RPMI8226 (cell line): ENCODE measurements at places on chromosomes 4 and X.

DNA sequence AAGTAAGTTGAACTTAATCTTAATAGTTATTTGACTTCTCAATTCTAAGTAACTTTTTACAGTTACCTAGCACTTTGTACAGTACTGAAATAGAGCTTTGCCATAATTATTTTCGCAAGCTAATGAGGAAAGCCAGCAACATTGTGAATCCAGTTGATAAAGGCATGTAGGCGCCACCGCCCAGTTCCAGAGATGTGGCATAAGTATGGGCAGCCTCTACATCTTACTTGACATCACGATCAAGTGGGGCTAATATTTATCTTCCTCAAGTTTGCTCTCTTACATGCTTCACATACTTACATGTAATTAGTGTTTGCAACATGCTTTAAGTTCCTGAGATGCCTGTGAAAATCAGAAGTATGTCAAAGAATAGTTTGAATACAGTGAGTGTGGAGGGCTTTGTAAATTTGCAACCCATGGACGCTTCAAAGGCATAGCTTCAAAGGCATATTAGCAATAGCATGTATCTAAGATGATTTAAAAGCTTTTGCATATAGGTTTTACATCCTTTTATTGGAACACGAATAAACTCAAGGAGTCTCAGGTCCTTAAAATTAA is 34.9 kb upstream of the VCX3B start:
- no peak for DNase-seq

GRCh38 chr4:128006592-128006991 is 41.4 kb downstream of the ABHD18 start:
- no peak for DNase-seq

DNA sequence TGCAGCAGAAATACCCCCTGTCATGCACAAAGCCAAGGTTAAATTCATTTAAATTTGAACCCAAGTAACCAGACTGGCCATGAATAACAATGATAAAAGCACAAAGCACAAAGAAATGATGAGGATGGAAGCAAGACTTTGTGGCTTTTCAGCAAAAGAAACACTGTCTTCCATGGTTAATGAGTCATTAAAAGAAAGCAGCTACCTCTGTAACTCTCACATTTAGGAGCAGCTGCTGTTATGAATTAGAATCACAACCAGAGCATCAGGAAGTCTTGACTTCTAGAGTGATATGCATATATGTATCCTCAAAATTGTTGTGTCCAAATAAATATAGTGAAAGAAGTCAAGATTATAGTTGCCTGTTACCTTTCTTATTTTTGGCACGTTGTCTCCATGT is 70.7 kb upstream of the RPS6KA6 start:
- no peak for DNase-seq

DNA sequence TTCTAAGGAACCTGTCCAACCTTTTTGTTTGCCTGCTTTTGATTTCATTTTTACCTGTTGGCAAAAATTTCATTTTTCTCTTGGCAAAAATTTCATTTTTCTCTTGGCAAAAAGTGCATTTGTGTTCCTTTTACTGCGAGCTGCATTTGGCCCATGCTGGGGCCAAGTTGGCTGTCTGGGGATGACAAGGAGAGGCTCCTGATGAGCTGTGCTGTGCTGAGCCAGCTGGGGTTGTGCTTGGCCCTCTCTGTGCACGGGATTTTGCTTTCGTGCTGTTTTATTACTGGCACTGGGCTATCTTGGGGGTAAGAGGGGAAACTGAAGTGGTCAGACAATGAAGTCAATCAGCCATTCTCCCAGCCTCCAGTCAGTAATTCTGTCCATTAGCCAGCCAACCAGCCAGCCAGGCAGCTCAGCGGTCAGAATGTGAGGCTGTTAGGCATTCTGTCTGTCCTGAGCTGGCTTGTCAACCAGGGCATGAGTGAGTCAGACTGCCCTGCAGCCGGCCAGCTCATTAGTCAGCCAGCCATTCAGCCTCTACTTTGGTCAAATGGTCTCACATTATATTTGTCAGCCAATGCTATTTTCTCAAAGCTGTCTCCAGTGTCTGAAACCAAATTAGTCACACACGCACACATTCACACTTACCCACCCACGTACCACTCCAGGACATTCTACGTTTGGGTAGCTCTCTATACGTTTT is 56.9 kb upstream of the PRPS1 start:
- DNase-seq = no peak

DNA sequence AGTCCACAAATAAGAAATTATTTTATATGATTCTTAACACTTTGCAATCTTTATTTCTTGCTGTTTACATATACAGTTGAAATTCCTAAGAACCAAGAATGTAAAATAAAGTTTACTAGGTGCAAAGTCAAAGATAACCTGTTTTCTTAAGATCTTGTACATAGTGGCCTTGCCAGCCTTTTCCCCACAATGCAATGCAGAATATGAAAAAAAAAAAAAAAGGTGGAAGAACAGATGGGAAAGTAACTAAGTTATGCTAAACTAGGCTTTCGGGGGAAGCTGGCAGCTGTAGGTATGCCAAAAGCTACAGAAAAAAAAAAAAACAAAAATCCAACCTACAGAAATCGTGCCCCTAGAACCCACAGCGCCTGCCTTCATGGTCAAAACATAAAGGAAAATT is 1588.4 kb downstream of the STIM2 start:
- DNase-seq = no peak

DNA sequence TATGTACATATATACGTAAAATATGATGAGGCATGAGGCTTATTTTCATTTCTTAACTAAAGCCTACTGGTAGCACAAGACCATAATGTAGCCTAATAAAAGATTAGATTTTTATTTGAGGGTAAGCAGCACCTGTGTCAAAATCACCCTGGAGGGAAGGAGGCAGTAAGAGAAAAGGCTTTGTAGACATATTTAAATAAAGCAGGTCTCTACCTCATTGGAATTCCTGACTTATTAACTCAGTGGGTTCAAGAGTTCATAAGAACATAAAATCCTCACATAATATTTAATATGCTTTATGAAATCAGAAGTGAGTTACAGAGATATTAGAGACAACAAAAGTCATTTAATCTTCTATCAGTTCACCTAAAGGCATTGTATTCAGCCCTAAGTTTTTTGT is 261.6 kb upstream of the ANKRD50 start:
- DNase-seq = no peak

DNA sequence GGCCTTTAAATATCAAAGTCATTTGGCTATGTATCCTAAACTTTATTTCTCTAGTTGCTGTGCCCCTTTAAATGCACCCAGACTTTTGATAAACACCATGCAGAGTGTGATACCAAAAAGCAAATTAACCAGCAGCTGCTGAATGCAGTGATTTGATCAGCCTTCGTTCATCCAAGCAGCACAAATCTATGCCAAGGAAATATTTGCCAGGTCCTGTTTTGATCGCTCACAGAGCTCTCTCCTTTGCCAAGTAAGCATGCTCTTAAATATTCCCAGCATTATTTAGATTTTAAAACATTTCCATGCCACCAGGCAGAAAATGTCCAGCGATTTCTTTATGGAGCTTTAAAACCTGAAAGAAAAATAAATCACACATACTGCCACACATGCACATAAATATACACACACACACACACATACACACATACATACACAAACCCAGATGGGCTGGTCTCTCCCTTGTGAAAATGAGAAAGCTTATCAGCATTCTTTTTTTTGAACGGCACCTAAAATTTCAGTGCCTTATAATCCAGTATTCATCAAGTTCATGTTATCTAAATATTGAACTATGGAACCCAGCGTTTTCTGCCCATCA is 35.7 kb downstream of the BTC start:
- no peak for DNase-seq

DNA sequence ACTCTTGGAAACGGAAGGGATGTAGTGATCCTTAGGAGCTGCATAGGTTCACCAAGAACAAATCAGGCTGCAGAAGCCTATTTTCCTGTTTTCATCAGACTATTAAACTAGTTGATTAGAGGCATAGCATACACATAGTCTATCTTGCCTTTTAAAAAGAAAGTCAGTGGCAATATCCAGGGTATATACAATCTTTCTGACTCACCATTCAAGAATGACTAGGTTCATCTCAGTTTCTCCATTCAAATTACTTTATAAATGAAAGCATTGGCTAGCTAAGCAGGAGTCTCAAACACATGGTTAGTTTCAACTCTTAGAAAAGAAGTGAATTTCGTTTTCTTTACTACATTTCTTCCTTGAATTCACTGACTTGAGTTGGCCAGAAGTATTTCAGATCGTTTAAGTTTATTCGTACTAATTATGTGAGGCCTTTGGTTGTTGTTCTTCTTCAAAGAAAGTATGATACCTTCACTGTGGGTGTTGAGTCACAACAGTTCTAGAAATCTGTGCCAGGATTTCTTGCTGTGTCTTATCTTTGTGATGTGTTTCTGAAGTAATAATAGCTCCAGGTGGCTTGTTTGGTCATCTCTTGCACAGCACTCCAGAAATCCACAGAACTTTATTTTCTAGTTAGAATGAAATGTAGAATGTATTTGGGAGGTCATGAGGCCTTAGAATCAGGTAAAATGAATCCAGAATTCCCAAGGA is 88.2 kb downstream of the AWAT2 start:
- no peak for DNase-seq

DNA sequence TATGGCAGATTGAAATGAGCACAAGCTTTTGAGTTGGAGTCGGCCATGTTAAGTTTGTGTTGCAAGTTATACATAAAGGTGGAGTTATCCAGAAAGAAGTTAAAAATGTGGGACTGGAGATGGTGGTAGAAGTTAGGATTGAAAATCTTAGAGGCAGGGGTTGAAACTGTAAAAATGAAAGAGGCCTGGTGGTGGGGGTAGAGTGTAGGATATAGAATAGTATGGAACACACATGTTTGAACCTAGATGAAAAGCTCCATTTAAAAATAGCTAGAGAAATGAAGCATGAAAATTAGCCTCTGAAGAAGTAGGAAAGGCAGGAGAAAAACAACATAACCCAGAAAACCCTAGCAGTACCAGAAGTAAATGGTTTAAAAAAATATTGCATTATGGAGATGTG is 131.8 kb upstream of the ENPEP start:
- DNase-seq = no peak

- no peak for DNase-seq
Observed at GRCh38 chr4:6692806-6693205, 872 bp upstream of the S100P start.
